ENCODE measurements at places on chromosomes 1 and 21.

DNA sequence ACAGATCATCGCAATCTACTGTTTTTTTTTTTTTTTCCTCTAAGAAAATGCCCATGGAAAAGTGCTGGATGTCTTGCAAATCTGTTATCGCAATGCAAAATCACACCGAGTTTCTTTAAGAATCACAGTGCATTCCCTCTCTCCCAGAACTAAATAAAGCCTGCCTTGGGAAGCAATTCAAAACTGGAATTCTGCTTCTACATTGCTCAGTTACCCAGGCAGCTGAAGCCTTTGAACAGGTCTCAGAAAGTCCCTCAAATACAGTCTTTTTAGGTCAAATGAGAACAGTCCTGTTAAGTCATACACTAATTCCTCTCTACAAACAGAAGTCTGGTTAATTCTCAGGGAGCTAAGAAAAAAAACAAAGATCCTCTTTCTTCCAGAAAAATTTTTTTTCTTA lies 46.3 kb downstream of the SLC30A10 start:
- DNase-seq: no peak

DNA sequence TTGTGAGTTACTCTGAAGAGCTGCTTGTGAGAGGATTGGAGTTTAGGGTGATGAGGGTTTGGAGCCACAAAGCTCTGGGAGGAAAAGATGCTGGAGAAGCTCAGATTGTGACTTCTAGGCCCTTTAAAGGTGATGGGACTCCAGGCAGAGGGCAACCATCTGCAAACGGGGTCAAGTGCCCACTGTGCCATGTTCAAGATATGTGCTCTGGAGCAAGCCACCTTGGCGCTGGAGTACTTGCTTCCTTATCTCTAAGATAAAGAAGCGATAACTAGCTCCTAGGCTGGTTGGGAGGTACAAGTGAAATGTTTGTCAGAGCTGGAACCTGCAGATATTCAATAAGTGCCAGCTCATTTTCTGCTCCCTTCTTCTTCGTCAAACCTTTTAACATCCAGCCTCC lies 14.3 kb upstream of the FOXE3 start:
- no peak for DNase-seq

DNA sequence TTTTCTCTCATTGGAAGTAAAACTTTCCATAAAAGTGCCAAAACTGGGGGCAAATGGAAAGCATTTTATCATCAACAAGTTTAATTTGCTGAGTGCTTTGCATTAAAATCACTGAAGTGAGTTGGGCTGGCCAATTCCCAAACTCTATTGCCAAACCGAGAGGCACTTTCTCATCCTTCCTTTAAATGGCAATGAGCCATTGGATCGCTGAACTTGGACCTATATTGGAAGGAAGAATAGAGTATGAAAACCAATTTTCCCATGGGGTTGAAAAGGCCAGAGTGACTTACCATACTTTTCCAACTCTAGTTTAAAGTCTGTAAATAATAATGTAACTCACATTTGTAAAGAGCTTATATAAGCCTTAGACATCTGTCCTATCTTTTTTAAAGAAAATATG lies 189.1 kb upstream of the C1orf87 start:
- DNase-seq: no peak

- peak; percentile 64 for DNase-seq
Observed at GRCh38 chr1:240350910-240351331, 259.2 kb downstream of the FMN2 start.

All from SJSA1 (cell line).